ENCODE measurements at places on chromosomes 2 and 18. TPM values are rescaled to one million over a fixed set of nuclear protein-coding genes. Genes with fewer than 3 reads are reported as not detected.

The IKZF2 gene
- 17.8 TPM for total RNA-seq

The ANO7 gene
- 0.46 TPM for total RNA-seq

The ACVR1C gene
- total RNA-seq = 3.5 TPM

The GKN2 gene
- total RNA-seq = not detected

The ANKRD44 gene
- 78.2 TPM for total RNA-seq

The RAMP1 gene
- total RNA-seq = 29.3 TPM

The BUB1 gene
- total RNA-seq = 12.9 TPM

The TMEM247 gene
- not detected for total RNA-seq

The EPB41L3 gene
- 114 TPM for total RNA-seq

The TCF23 gene
- not detected for total RNA-seq

The SH3RF3 gene
- 6.5 TPM for total RNA-seq

The DSG2 gene
- total RNA-seq = 6.2 TPM

The ZNF142 gene
- total RNA-seq = 15.5 TPM

The FAM161A gene
- 26.5 TPM for total RNA-seq

The FBXO41 gene
- total RNA-seq = 37.6 TPM

The SPATA3 gene
- not detected for total RNA-seq

The CHRND gene
- 0.23 TPM for total RNA-seq

The SULT1C4 gene
- 15.5 TPM for total RNA-seq

The CNTNAP5 gene
- total RNA-seq = 66.2 TPM

The MRPL33 gene
- 102 TPM for total RNA-seq

The GAD1 gene
- 163 TPM for total RNA-seq

The IL37 gene
- not detected for total RNA-seq

The HOXD12 gene
- not detected for total RNA-seq

The GNLY gene
- total RNA-seq = not detected

The LYG2 gene
- total RNA-seq = not detected

The CEBPZOS gene
- 21.9 TPM for total RNA-seq

The HEATR5B gene
- total RNA-seq = 93.2 TPM

The PXDN gene
- total RNA-seq = 30.0 TPM

The TEX44 gene
- total RNA-seq = not detected

The ZNF804A gene
- 16.8 TPM for total RNA-seq

The GRB14 gene
- total RNA-seq = 12.5 TPM

The ZBTB7C gene
- total RNA-seq = 9.9 TPM

The CYP27A1 gene
- 5.8 TPM for total RNA-seq

The NEU2 gene
- total RNA-seq = not detected

The TNFAIP6 gene
- total RNA-seq = 1.2 TPM

The INHBB gene
- total RNA-seq = 11.3 TPM

The OSBPL6 gene
- 14.1 TPM for total RNA-seq

The MGAT4A gene
- 54.0 TPM for total RNA-seq

The KIAA2012 gene
- 2.5 TPM for total RNA-seq

The UPP2 gene
- 0.69 TPM for total RNA-seq

The PLEKHA3 gene
- 17.3 TPM for total RNA-seq

All from diencephalon (tissue), 1 donor.